ENCODE measurements at places on chromosomes 7 and 10.

- DNase-seq: no peak
Measured at GRCh38 chr7:157372300-157373232, 35.8 kb downstream of the DNAJB6 start.

DNA sequence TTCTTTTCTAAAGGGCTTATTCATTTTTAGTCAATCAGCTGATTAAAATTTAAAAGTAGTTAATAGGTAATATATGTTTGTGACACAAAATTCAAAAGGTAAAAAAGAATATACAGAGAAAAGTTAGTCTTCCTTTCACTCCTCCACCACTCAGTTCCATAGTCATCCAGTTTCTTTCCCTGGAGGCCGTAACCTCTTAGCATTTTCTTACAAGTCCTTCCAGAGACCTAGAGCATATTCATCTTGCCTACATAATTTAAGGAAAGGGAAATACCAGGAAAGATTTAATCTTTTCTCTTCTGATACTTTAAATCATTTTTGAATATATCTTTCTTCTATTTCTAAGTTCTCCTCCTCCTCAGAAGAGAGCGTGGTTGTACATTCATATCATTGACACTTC is 10.1 kb downstream of the GBF1 start:
- DNase-seq: no peak

DNA sequence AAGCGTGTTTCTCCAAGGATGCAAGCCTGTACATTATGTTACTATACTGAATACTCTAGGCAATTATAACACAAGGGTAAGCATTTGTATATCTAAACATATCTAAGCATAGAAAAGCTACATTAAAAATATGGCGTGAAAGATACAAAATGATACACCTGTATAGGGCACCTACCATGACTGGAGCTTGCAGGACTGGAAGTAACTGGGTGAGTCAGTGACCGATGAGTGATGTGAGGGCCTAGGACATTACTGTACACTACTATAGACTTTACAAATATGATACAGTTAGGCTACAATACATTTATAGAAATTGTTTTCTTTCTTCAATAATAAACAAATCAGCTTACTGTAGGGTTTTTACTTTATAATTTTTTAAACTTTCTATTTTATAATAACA is 1127.2 kb upstream of the LRRN3 start:
- no peak for DNase-seq

GRCh38 chr10:122163174-122164022 is 107.7 kb upstream of the BTBD16 start:
- no peak for DNase-seq

GRCh38 chr7:140168816-140169215 is 8.0 kb downstream of the KDM7A start:
- DNase-seq: no peak

GRCh38 chr7:141915565-141915964 is 634 bp upstream of the OR9A4 start:
- no peak for DNase-seq

DNA sequence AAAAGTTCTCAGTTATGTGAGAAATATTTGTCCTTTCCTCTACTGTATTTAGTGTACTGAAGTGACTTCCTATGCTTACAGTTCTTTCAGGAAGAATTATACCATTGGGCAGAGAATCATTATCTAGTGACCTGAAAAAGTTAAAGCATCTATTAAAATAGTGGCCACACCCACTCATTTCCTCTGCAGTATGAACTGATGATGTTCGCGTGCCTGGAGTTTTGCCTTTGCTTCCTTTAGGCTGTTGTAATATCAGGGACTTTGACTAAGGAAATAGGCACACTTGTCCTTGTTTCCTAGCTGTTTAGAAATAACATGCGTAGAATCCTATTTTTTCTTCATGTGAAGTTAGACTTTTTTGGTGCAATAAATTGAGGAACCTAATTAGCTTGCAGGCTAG is 100.7 kb downstream of the ZMYND11 start:
- DNase-seq: no peak

- no peak for DNase-seq
Measured at GRCh38 chr7:125599387-125599786, 669.8 kb upstream of the POT1 start.

DNA sequence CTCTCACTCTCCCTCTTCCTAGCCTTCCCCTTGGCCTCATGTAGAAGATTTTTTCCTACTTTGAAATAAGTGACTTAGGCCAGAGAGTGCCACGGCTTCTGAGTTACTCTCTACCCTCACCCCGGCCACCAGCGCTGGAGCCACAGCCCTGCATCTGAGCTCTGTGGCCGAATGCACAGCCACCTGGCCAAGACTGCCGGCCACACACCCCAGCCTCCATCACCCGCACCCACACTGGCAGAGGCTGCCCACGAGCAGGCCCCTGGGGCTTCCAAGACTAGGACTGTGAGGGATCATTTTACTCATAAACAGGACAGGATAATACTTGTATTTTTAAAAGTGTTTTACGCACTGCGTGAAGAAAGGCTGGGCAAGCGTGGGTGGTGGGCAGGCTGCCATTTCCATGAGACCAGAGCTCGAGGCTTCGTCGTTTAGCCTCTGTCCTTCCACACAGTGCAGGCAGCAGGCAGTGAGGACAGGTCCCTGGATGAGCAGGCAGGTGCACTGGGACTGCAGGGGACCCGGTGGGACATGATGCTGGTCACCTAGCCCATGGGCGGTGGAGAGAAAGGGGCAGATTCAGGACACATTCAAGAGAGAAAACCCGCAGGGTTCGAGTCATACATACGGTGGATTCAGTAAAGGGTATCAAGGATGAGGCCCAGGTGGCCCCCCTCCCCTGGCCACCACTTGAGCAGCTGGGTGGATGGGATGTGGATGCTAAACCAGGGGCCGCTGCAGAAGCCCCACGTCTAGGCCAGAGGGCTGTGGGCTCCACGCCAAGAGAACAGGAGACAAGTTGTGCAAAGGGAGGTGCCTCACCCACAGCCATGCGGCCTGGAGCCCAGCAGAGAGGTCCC is 35.5 kb upstream of the RNF32 start:
- DNase-seq: no peak
